ENCODE measurements at places on chromosomes 6 and 20.
A peak's percentile ranks its signal among the peaks of the same experiment; 100 is the strongest.

- no peak for DNase-seq
Measured at GRCh38 chr6:74742793-74743508, 462.9 kb downstream of the COL12A1 start.

GRCh38 chr6:19712998-19713397 lies 124.2 kb upstream of the ID4 start:
- no peak for DNase-seq

DNA sequence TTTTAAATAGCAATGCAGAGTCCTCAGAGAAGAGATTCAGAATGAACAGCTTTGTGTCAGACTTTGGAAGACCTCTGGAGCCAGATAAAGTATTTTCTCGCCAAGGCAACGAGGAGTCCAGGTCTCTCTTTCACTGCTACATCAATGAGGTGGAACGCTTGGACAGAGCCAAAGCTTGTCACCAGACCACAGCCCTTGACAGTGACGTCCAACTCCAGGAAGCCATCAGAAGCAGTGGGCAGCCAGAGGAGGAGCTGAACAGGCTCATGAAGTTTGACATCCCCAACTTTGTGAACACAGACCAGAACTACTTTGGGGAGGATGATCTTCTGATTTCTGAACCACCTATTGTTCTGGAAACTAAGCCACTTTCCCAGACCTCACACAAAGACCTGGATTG lies 55.5 kb downstream of the MRAP2 start:
- no peak for DNase-seq

GRCh38 chr20:2749951-2750490 lies 50.4 kb downstream of the CPXM1 start:
- no peak for DNase-seq

- DNase-seq = no peak
Measured at GRCh38 chr20:34163307-34163706, 51.3 kb upstream of the EIF2S2 start.

GRCh38 chr6:121849477-121849876 lies 414.0 kb downstream of the GJA1 start:
- no peak for DNase-seq

DNA sequence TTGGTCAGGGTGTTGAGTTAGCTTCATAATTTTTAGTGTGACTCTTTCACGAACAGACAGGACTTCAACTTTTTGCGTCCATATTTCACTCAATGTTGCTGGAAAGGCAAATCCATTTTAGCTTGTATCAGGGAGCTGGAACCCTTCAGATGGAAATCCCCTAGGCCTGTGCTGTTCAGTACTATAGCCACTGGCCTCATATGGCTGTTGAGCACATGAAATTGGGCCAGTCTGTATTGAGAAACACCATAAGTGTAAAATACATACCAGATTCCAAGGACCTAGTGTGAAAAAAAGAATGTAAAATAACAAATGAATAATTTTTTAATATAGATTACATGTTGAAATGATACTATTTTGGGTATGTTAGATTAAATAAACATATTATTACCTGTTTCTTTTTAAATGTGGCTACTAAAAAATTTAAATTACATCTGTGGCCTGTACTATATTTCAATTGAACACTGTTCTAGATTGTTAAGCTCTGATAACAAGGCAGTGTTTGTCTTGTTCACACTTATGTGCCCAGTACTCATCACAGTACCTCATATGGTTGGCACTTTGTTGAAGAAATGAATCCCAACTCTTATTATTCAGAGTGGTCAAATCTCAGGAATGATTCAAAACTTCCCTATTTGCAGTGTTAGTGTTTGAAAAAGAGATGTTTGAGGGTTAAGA lies 34.3 kb downstream of the CTNNBL1 start:
- DNase-seq = no peak

DNA sequence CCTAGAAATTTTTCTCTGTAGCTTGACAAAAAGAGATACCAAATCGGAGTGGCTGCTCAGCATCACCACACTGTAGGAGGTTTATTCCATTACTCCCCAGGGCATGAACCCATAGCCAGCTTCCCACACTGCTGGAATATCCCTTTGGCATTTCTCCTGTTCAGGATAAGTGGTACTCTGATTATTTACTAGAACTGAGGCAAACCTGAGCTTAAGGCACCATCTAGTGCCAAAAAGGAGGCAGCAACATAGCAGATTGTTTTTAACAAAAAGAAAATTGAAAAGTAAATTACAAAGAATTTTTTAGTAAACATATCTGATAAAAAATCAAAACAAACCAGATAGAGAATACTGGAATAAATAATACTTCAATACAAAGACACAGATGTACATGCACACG lies 181.7 kb downstream of the WDR27 start:
- peak; percentile 31 for DNase-seq

DNA sequence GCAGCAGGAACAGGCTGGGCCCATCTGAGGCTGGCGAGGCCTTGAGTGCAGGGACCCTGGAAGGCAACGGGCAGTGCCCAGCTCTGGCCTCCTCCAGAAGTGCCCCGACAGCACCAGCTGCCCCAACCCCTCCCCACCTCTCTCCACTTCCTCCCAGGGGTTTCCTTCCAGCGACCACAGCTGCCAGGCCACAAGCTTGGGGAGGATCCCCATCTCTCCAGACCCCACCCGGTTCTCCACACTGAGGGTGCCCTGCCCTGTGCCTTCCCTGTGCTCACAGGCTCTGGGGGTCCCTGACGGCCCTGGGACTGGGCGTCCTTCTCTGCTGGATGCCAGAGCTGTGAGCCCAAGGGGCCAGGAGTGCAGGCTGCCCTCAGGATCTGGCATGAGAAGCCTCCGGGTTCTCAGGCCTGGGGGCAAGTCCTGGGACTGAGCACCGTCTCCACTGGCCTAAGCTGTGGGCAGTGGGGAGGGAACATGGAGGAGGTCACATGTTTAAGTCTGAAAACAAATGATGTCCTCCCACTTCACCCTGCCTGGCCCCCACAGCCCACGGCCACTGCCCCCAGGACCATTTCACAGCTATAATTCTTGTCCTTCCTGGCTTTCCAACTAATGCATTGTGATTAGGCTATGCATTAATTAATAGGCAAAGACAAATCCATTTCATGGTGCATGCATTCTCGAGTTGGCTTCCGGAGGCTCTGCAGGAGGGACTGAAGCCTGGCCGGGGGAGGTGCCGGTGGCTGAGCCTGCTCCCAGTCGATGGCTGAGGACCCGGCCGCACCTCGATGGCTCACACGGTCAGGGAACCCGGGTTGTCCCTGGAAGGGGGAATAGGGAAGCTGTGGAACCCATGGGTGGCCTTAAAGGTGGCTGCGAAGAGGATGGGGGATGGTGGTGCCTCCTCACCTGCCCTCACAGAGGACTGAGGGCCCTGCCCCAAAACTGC lies 24.4 kb downstream of the BHLHE23 start:
- no peak for DNase-seq

GRCh38 chr6:68657374-68658139 lies 22.5 kb downstream of the ADGRB3 start:
- no peak for DNase-seq

DNA sequence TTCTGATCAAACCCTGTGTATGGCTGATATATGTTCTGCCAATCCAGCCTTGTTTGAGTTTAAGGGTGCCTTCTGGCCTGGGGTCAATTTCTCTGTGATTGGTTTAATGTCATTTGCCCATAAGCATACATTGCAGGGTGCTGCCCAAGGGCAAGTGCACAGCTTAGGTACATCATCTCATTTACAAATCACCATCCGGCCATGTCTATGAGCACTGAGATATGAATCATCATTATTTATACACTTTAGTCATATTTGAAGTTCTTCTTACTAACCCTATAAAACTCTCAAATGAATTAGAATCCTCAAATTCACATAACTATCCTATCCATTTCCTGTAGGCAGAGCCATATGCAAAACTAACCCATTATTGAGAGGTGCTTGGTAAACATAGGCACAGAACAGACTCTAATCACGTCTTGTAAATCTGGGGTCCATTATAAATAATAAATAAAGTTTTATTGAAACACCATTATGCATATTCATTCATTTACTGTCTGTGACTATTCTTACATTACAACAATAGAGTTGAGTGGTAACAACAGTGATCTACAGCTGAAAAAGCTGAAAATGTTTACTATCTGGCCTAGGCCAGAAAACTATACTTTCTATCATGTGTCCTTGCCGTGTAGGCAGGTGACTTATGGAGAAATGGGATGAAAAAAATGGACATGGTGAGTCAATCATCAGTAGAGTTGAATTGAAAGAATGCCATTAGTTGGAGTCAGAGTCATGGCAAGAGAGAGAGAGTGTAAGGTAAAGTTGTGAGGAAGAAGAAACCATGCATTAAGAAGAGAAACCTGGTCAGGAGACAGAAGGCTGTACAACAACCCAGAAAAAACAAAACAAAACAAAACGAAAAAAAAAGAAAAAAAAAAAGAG lies 25.0 kb downstream of the KCNQ5 start:
- DNase-seq = no peak

- no peak for DNase-seq
Measured at GRCh38 chr6:5108068-5108467, 22.9 kb downstream of the PPP1R3G start.

DNA sequence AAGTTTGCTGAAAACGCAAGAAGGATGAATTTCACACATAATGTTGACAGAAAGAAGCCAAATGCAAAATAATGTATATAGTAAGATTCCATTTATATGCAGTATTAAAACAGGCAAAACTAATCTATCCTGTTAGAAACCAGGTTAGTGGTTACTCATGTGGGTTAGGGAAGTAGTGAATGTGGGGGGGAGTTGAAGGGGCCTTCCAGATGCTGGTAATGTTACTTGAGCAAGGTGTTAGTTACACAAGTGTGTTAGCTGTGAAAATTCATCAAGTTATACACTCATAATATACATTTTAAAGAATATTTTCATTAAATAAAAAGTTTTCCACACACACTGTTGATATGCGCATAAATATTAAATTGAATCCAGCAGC lies 29.8 kb downstream of the USP45 start:
- no peak for DNase-seq

DNA sequence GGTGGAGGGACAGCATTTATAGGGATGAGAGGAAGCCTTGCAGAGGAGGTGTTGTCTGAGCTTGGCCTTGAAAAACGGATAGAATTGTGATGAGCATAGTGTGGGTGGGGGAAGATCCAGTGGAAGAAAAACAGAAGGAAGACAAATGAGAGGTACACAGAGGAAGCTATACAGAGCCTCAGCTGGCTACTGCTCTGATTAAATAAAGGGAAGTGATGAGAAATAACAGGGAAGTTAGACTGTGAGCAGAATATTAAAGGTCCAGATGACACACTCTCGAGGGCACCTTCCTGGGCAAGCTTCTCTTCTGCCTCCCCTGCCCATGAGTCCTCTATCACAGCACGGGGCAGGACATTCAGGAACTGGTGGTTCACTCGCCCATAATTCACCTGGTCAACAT lies 182.3 kb downstream of the KIF16B start:
- DNase-seq = no peak

GRCh38 chr20:34045294-34045693 lies 51.6 kb downstream of the RALY start:
- no peak for DNase-seq

- no peak for DNase-seq
Measured at GRCh38 chr6:157853902-157854502, 31.0 kb downstream of the SNX9 start.

GRCh38 chr6:4426968-4427367 lies 291.6 kb upstream of the ECI2 start:
- no peak for DNase-seq

GRCh38 chr6:111971181-111971841 lies 82.6 kb upstream of the CCN6 start:
- DNase-seq = no peak

DNA sequence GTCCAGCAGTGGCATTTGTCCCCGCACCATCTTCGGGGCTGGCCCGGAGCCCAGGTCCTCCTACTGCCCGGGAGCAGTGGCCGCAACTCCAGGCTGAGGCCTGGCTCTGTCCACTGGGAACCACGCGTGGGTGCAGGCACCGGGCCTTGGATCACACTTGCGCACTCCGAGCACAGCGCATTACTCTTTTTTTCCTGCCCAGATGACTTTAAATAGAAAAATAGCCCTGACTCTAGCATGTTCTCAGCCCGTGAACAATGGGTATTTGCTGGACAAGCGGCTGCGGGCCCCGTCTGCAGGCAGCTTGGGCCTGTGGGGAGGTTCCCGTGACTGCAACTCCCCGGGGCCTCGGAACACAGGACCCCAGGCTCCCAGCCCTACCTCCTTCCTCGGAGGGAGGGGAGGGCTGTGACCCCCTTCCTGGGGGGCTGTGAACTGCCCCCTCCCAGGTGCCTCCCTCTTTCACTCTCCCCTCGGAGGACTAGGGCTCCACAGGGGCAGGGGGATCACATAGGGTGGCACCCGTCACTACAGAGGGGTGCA lies 162.2 kb downstream of the TBXT start:
- DNase-seq = no peak

DNA sequence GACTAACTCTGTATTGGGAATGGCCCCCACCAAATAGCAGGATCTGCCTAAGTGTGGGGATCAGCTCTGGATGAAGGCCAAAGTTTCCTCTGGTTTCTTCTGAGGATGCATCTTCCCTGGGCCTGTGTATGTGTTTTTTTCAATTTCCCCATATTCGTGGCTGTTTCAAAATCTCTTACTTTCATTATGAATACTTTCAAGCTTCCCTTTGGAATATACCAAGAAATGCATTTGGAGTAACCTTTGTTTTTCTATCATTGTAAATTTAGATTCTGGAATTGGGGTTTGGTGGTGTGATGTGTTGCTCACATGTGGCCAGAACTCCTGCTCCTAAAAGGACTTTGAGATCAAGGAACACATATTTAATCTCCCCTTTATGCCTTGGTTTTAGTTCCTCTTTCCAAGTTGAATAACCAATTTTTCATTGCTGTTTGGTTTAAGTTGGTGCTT lies 8.4 kb downstream of the ENTPD6 start:
- DNase-seq = no peak

- DNase-seq = no peak
Measured at GRCh38 chr6:158303210-158303731, 9.0 kb upstream of the TULP4 start.
